ENCODE measurements at places on chromosomes 12 and 14.

- DNase-seq, result no peak
These were observed 13.2 kb downstream of the ADIPOR2 start for GRCh38 chr12:1703771-1704722.

GRCh38 chr12:131312793-131313545, 359.3 kb downstream of the ADGRD1 start:
- no peak for DNase-seq

DNA sequence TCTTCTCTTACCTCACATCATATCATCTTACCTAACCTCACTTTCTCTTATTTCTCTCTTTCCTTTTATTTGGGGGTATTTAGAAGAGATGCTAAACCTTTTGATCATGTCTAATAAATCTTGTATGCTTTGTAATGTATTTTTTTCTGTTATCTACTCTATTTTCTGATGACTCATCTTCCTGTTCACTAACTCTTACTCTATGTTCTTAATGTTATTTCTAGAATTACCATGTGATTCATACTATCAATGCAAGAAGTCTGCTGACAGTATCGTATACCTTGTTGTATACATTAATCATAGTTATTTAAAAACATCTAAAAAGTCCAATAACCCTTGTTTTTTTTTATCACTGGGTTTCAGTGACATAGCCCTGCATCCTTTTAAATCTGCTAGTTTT, 62.3 kb downstream of the MGAT4C start:
- no peak for DNase-seq

DNA sequence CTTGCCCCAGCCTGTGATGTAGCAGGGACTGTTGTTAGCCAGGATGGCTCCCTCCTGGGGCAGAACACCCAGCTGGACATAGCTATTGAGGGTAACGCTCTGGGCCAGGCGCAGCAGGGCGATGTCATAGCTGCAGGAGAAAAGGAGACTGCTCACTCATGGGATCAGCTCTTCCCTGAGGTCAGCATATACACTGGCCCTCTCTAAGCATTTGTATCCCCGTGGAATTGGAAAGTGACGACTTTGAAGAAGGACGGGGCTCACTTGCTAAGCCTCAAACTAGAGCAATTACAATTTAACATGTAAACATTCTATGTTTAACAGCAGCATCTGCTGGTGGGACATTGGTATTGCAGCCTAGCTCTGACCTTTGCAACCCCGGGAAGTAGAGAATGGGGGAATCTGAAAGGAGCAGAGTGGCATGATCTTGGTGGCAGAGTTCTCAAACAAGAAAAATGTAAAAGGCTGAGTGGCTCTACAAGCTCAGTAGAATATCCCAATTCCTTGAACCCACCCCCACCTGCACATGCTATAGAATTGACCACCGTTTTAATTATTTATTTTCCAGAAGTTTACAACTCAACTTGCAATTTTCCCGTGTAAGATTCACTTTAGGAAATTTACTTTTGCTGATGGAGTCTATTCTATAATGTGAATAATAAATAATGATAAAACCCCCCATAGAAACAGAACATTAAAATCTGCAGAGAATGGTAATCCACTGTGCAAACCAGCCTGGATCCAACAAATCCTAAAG, 5.0 kb downstream of the CELA1 start:
- peak; percentile 77 for DNase-seq

DNA sequence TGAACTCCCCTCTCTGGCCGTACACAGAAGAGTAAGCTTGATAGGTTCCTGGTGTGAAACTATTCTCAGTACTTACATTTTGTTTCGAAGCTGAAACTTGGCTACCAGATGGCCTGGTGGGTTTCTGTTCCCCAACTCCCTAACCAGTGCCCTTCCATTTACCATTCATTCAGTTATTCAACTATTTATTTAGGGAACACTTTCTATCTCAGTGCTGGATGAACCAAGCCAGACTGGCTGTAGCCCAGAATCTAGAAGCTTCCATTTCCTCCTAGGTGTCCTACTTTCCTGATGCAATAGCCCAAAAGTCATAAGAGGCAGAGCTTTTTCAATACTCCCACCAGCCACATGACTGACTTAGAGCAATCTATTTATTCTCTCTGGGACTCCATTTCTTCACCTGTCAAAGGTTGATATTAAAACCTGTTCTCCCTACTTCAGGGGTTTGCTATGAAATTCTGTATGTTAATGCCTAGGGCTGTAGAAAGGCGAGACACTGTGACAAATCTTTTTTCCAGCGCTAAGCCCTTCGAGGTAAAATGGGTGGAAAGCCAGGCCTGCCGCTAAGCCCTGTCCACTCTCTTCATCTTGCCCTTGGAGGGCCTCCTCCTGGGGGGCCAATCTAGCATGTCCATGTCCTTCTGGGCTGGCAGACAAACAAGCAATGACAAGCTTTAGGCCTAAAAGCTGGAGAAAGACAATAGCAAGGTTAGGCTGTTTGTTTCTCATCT, 8.1 kb upstream of the IRF2BPL start:
- DNase-seq, result no peak

GRCh38 chr14:106848330-106849121, 1322.1 kb downstream of the TMEM121 start:
- no peak for DNase-seq

- DNase-seq, result no peak
These were observed 16.2 kb downstream of the SLC25A29 start for GRCh38 chr14:100289916-100290606.

GRCh38 chr12:91947459-91947858, 198.2 kb downstream of the BTG1 start:
- peak; percentile 25 for DNase-seq

DNA sequence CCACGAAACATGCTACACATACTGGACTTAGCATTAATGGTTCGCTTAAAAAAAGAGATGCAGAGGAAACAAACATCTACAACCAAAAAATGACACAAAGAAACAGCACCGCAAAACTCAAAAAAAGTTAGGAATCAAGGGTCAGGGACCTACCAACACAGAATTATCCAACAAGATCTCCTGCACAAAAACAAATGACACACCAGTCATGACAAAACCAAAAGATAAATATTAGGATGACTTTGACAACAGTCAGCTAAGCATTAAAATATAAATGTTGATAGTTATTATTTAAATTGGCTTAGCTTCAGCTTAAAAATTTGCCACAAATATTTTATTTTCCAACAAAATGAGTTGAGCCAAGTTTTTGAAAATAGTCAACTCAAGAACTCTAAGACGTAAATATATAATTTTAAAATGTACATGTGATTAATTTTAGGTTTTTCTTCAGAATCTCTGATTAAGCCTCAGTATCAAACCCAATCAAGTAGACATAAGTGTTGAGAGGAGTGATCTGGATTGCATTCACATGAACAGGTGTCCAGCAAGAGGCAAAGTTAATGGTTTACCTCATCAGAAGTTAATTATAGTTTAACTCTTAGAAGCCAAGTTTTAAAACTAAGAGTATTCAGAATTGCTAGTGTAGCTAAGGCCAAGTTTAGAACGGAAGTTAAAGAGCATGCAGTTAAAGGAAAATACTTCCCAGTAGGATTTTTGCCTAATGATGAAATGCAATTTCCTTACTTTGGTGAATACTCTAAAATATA, 79.9 kb downstream of the HEATR5A start:
- DNase-seq, result no peak

DNA sequence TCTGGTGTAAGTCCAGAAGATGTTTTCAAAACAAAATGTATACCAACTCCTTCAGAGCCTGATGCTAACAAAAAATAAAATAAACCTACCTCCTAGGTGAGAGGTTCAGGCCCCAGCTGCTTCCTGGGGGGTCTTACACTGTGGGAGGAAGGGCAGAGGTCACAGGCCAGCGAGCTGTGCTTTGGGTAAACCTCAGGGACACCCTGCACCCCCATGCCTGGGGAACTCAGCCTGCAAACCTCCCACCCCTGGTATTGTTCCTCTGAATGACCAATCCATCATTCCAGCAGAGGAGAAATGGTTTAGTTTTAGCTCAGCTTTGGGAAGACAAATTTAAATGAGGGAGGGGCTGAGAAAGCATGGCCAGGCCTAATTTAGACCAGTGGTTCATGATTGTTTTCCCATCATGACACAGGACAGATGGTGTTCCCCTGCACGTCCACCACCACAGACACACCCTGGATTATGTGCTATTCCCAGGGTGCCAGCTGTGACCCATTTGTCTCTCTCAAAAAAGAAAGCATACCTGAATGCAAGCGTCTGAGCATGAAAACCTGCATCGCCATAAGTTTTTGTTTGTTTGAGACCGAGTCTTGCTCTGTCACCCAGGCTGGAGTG, 14.5 kb upstream of the TFCP2 start:
- DNase-seq, result no peak

DNA sequence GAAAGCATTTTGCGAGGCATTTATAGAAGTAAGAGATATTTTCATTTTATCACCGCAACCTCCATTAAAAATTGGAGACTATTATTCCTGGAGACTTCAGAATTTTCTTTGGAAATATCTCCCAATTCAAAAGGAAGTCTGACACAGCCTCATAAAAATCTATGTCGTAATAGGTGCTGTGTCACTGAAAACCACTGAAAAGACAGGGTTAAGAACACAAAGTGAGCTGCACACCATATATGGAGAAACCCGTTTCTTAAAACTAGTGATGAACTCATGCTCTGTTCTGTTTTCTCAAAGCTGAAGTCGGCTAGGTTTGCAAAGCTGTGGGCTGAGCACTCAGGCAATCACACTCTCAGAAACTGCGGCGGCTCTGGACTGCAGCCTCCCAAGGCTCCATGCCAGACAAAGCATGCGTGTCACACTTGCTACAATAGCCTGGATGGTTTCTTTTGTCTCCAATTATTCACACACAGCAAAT, at the start of gene GLIPR1:
Gene GLIPR1 (plus strand): TSS at position 287 of the 481 bp plus-strand sequence. CDS start 126 bp downstream, at position 413.
- DNase-seq, result peak; percentile 83

DNA sequence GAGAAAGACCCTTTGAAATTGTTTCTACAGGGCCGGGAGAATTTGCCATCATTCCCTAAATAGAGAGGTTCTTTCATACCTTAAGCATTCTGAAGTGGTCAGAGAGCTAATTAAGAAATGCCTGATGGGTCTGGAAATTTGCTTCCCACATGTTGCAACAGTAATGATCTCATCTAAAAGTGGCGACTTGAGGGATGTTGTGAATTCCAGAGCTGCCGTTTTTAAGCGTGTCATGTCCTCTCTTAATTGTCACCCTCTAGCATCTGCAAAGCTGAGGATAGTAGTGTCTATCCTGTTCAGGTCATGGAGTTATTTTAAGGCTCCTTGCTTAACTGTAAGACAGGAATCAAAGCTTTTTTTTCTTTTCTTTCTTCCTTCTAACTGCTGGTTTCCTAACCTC, 60.4 kb downstream of the FOS start:
- DNase-seq, result no peak

- no peak for DNase-seq
These were observed 781.7 kb downstream of the TRHDE start for GRCh38 chr12:73053893-73054292.

GRCh38 chr12:6777386-6777785, 5.1 kb downstream of the LAG3 start:
- no peak for DNase-seq

GRCh38 chr14:58078068-58078467, 73.9 kb downstream of the ARMH4 start:
- DNase-seq, result no peak

DNA sequence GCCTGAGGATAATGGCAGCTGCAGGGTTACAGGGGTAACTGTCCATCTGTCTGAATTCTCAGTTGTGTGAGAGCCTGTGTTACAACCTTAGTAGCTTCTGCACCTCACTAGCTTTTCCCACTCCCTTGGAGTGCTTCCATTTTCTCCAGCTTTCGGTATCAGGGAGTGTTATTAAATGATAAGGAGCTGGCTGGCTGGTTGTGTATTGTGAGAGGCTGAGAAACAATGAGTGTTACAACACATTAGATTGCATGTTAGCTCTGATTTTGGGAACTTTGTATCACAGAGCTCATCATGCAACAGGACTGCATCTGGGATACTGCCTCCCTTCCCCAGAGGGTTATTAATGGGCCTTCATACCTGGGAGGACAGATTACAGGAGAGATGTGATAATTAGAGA, 723.7 kb downstream of the DIO2 start:
- no peak for DNase-seq

DNA sequence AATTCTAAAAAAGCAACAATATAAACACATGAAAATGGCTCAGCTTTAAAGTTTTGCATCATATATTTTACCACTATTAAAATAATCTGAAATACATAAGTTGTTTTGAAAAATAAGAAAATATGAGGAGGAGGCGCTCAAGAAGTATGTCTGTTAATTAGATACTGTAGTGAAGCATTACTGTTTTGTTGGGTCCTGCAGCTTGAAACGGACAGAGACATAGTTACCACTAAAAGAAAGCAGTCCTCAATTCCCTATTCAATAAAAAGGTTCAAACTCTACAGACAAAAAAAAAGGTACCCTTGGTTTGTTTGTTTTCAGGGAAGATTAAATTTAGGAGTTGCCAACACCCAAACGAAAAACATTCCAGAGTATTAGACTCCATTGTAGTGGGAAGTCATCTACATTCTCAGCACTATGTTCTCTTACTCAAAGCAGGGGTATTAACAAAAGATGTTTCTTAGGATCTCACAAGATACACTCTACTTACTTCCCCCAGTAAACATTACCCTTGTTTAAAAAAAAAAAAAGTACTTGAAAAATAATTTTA, 3.0 kb downstream of the PAWR start:
- no peak for DNase-seq

DNA sequence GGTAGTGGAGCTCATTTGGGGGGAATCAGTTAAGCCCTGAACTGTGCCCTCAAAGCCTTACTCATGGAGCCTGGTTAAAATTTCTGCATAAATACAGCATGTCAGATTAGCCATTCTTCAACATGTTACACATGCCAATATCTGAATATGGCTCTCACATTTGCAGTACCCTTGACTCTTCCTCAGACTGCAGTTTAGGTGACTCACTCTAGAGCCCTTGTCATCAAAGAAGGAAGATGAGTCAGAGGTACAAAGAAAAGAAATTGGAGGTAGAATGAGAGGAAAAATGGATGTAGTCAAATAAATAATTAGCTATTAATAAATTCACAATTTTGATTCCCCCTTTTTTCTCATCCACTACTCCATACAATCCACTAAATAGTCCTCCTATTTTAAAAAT, 23.6 kb upstream of the OR4K2 start:
- no peak for DNase-seq

GRCh38 chr12:18629916-18630315, 107.9 kb downstream of the PLCZ1 start:
- no peak for DNase-seq

- DNase-seq, result no peak
These were observed 575 bp downstream of the L2HGDH start for GRCh38 chr14:50311337-50311971.

GRCh38 chr14:68379510-68380328, 413.1 kb downstream of the ZFP36L1 start:
- peak; percentile 37 for DNase-seq

DNA sequence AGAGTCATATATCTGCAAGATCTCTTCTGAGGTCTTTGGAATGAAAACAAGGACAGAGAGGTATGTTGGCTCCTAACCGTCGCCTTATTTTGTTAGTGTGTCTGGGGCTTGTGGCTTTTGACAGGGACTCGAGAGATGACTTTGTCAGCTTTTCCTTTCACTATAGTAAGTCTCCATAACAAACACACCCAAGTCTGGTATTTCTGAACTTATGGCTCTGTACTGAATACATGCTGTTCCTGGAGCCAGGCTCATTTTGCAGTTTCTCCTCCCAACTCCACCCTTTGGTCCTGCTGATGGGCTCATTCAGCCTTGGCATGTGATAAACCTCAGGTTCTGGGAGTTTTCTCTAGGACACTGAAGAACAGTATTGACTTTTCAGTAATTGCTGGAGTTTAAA, 27.7 kb upstream of the TMED10 start:
- no peak for DNase-seq
